NCI-H82 (cell line): ENCODE measurements at places on chromosomes 16 and 17.

DNA sequence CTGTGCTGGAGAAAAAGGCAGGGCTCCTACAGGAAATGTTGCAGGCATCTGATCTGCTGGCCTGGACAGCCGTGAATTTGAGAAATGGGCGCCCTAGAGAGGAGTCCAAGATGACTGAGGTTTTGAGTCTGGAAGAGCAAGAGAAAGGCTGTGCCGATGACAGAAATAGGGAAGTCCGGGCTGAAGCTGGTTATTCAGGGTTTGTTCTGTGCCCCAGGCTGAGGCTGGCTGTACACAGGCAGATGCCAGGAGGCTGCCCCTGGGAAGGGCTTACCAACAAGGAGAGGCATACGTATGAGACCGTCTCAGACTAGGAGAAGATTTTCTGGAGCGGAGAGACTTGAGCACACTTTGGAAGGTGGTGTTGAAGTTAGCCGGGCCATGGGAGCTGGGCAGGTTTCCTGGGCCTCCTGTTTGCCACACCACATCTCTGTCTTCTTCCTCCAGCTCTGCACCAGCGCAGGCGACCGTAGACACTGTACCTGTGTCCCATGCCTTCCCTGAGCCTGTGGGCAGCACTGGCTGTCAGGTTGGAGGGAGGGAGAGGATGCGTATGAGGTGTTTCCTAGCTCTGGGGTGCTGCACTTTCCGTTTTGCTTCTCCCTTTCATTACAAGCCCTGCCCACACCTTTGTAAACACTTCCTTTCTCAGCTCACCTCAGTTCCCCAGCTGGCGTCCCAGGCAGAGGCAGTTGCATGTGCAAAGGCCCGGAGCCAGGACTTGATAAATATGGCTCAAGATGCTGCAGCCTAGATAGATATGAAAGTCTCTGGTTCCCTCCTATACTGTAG is 80.8 kb downstream of the SPECC1 start:
- DNase-seq = no peak

DNA sequence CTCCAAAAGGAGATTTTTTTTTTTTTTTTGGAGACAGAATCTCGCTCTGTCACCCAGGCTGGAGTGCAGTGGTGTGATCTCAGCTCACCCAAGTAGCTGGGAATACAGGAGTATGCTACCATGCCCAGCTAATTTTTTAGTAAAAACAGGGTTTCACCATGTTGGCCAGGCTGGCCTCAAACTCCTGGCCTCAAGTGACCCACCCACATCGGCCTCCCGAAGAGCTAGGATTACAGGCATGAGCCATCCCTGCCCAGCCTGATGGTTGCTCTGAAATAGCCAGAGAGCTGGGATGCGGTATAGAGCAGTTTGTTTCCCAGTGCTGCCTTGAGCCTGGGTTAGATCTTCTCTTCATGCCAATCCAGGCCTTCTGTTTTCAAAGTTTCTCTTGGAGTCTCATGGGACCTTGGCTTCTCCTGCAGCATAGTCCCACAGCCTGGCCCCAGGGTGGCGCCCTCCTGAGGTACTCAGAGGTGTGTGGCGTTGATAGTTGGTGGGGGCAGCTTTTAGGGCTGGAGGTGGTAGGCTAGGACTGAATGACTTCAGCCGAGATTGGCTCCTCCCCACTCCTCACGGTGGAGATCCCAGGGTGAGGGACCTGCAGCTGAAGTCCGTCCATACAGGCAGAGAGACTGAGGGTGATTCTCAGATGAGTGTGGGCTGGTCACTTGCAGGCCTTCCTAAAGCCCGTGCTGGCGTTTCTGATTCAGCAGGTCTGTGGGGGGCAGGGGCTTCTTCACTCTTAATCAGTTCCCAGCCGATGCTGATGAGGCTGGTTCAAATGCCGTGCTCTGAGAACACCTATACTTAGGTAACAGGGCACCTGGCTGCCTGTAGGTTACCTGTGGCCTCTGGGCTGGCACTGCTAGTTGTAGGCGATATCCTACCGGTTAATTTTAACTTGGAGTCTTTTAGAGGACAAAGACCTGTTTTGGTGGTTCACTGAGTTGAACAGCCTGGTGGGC is 52.0 kb downstream of the TNFRSF13B start:
- no peak for DNase-seq

DNA sequence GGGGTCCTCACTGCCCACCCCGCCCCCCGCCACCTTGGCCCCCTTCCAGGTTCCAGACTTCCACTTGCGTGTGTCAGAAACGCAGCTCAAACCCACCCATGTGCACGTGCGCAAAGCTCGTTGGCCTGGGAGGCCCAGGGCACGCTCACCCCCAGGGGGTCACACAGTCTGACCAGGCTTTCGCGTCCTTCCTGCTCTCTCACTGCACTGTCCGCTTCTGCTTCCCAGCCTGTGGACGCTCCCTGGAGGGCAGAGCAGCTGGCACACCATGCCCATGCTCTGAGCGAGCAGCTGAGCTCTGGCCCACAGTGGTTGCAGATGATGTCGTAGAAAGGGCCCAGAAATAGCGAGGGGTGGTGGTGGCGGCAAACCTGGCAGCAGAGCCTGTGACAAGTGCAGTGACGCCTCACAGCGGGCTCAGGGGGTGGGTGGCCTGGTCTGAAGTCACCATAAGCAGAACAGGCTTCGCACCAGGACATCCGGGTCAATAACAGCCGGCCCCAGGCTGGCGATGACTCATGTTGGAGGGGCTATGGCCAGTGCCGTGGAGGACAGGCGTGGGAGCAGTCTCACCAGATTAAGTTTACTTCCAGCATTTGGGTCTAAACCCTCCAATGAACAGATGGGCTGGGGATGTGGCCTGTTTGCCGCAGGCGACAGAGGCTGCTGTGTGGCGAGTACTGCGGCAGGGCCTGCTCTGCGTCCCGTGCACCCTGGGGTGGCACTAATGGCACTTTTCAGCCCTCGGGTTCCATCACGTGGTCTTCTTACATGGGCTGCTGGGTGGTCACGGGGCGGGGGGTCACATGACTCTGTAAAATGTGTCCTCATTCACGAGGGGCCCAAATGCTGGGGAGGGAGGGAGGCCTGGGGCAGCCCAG is 49.0 kb downstream of the NT5M start:
- DNase-seq = peak; percentile 85

DNA sequence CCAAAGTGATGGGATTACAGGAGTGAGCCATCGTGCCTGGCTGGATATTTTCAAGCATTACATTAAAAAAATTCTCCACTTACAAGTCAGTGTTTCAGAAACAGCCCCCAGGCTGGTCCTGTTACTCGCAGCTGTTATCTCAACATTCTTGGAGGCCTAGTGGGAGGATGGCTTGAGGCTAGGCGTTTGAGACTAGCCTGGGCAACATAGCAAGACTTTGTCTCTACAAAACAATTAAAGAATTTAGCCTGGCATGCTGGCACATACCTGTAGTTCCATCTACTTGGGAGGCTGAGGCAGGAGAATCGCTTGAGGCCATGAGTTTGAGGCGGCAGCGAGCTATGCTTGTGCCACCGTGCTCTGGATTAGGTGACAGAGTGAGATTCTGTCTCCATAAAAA is 26.5 kb upstream of the SPNS3 start:
- DNase-seq = no peak

- DNase-seq = no peak
Measured at GRCh38 chr17:14506364-14506763, 205.5 kb downstream of the HS3ST3B1 start.

DNA sequence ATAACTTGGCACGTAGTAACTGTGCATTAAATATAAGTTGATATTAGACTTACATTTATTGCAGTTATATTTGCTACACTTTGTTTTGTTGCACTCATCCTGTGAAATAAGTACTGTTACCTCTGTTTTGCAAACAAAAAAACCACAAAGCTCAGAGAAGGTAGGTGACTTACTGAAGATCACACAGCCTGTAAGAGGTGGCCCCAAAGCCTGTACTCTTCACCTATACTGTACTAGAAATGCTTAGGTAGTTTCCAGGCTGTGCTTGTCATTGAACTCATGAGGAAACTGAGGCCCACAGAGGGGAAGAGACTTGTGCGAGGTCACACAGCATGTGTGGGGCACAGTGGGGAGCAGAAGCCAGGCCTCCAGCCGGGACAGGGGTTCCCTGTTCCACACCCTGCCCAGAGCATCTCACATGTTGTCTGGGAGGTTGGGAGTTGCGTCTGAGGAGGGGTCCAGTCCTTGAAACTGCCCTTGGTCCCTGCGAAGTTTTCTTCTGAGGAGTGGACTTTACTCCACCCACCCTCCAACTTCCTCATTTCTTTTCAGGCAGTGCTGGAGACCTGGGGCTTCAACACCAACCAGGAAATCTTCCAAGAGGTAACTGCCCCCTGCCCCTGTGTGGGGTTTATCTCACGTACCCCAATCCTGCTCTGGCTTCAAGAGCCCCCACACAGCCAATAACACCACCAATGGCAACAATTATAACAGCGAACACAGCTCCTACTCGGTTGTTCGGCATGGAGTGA is 13.0 kb downstream of the CETP start:
- DNase-seq = no peak

- DNase-seq = peak; percentile 97
Measured at GRCh38 chr16:89805136-89805905, 11.1 kb downstream of the FANCA start.

DNA sequence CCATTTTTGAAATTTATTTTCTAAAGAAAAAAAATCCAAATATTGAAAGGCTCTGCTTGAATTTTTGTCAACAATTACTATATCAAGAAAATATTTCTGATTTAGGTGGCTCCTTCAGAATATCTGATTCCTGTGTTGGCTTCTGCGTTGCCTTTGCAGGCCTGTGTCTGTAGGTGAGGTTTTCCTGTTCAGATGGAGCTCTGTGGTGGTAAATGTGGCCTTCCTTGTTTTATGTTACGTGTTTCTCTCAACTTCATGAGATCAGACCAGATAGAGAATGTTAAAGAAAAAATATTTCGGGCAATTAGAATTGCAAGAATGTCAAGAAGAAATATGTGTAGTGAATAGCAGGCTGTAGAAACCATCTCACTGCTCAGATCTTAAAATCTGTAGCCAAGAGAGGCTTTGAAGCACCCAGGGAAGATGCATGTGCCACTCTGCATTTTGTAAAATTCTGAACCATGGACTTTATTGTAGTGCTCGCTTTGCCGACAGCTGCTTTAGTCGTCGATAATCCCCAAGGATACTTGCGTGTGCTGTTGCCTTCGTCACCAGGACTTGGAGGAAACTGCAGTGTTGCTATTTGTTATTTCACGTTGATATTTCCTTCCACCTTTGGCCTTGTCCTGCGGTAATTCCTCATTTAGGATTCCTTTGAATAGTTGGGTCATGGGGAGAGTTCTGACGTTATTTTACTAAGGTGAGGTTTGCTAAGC is 69.9 kb downstream of the RPTOR start:
- DNase-seq = peak; percentile 74

- no peak for DNase-seq
Measured at GRCh38 chr16:85471469-85472431, 141.4 kb upstream of the GSE1 start.

- DNase-seq = no peak
Measured at GRCh38 chr16:12320298-12320706, 343.8 kb downstream of the SNX29 start.
